ENCODE measurements at places on chromosomes 6 and 20.

- no peak for DNase-seq
Measured at GRCh38 chr6:6968357-6968730, 139.4 kb upstream of the RREB1 start.

GRCh38 chr6:44856479-44856878 lies 469.0 kb downstream of the CDC5L start:
- DNase-seq = no peak

DNA sequence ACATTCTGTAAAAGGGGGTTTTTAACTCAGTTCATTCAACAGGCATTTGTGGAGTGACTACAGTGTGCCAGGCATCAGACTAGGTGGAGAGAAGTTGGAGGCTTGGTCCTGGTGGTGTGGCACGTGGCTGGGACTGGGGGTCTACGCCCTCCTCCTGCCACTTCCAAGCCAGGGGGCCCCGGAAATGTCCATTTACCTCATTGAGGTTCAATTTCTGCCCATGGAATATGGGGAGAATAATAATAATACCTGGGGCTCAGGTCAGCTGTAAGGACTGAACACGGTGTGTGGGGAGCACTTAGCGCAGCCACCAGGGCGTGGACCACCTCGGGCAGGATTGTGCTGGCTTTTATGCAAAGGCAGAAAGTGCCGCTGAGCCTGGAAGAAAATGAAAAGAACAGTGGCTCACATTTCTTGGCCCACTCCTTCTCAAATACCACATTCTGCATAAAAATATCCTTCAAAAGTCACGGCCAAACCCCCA lies 229.4 kb downstream of the ANKRD60 start:
- no peak for DNase-seq

- DNase-seq = no peak
Measured at GRCh38 chr6:168927026-168927425, 326.6 kb downstream of the THBS2 start.

GRCh38 chr6:53811082-53811481 lies 16.3 kb downstream of the LRRC1 start:
- DNase-seq = no peak

DNA sequence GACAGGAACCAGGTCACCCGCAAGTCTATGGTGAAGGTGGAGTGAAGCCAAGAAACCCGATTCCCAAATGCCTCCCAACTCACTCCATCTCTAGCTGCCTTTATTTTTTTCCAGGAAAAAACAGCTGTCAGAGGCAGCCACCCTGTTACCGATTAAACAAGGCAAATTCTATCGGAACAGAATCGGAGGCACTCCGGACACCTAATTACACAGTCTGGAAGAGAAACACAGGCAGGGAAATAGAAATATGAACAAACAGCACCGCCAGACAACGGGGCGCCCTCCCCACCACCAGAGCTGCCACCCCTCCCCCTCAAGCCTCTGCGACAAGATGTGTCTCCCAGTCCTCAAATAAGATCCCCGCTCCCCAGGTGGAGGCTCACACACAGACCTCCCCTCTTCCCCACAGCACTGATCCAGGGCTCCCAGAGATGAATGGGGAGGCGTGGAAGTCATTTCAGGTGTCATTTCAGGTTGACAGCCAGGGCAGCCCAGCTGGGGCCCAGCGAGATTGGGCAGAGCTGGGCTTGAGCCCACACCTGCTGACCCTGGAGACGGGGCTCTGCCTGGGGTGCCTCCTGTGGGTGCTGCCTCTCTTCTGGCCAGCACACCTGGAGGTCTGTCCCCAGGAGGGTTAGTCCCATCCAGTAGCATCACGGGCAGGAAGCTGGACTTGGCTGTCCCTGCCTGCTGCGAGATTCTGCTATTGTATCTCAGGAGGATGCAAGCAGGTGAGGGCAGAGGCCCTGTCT lies 19.8 kb upstream of the VSTM2L start:
- DNase-seq = no peak

- no peak for DNase-seq
Measured at GRCh38 chr6:50272611-50273010, 222.9 kb upstream of the DEFB112 start.

- no peak for DNase-seq
Measured at GRCh38 chr6:139289233-139289632, 2.6 kb downstream of the TXLNB start.

DNA sequence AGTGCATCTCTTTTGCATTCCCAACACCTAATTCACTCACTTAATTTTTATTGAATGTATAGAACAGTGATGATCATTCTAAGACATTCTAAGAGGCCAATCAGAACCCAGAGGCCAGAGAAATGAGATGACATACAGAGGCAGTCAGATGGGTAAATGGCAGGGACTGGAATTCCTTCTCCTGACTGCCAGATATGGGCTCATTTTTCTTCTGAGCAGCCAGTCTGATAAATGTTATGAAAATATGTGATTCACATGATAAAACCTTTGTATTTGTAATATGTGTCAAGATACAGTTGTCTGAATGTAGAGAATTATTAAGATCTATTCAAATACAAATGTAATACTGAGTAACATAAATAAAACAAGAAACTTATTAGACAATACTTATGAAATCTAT lies 277.8 kb downstream of the EPM2A start:
- DNase-seq = no peak

GRCh38 chr6:72651967-72652956 lies 30.4 kb downstream of the KCNQ5 start:
- DNase-seq = no peak

DNA sequence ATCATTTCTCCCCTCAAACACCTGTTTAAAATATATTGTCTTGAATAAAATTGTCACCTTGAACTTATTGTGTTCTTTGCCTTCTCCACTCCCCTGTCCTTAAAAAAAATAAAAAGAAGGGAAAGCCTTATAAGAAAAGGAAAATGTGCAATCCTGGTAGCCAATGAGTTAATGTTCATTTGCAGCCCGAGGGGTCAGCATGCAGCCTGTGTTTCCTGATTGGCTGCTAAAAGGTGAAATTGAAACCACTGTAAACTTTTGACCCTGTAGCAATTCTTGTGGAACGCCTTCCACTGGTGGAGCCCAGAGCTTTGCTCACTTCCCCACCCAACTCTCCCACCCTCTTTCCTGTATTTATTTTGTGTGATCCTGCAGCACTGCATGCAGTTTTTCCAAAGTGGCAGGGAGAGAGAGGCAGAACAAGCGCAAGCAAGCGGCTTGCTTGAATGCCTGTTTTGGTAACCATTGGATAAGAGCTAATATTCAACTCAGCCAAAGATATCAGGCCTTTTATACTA lies 74.9 kb downstream of the NCOA3 start:
- DNase-seq = peak; percentile 74

- no peak for DNase-seq
Measured at GRCh38 chr6:113596387-113597230, 260.5 kb upstream of the MARCKS start.

DNA sequence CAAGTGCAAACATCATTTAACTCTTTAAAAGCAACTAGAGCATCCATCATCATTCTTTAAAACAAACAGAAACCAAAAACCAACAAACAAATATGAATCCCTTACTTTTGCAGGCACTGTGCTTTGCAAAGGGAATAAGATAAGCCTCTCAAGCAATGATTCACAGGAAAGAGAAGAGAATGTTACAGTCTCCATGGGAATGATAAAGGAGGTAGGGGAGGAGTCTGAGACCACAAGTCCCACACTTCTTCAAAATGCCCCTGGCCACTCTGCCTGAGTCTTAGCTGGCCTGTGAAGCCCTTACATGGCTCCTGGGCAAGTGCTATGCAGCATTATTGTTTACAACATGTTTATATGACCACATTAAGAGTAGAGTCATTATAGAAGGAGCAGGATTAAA lies 257.7 kb upstream of the MARCKS start:
- no peak for DNase-seq

- DNase-seq = no peak
Measured at GRCh38 chr6:81413306-81413705, 339.2 kb downstream of the TENT5A start.

- DNase-seq = no peak
Measured at GRCh38 chr6:151881231-151881630, 73.7 kb downstream of the ESR1 start.

DNA sequence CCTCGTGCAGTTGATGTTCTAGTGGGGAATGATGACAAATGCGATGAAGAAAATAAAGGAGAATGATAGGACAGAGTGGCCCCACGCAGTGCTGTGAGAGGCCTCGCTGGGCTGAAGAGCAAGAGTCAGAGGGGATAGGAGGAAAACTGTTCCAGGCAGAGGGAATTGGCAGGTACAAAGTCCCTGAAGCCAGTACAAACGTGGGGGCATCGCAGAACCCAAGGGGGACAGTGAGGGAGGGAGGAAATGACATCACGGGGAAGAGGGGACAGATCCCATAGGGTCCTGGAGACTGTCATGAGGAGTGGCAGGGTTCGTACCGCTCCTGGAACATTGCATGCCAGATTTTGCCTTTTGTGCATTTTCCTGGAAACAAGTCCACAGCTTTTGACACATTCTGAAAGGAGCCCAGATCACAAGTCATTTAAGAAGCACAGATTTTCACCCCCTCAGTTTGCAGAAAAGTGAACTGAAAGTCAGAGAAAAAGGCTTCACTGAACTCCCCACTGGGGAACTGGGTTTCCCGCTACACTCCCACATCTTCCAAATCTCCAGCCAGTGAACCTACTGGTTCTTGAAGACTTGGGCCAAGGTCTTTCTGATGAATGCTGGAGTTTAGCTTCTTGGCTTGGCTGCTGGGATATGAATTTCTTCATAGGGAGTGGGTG lies 77.0 kb downstream of the SULF2 start:
- DNase-seq = no peak

DNA sequence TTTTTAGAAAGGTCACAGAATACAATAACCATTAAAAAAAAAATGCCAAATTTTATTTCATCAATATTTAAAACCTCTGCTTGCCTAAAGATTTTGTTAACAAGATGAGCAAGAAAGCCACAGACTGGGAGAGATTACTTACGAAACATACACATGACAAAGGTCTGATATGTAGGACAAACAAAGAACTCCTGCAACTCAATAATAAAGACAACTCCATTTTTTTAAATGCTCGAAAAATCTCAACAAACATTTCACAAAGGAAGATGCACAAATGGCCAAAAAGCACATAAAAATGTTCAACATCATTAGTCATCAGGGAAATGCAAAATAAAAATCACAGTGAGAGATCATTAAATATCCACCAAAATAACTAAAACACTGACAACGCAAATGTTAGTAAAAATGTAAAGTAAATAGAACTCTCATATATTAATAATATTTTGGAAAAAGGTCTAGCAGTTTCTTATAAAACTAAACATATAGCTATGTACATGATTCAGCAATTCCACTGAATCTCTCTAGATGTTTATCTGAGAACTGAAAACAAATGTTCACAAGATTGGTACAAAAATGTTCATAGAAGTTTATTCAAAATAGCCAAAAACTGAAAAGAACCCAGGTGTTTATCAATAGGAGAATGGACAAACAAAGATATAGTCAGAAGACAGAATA lies 10.3 kb downstream of the STK38 start:
- DNase-seq = no peak

DNA sequence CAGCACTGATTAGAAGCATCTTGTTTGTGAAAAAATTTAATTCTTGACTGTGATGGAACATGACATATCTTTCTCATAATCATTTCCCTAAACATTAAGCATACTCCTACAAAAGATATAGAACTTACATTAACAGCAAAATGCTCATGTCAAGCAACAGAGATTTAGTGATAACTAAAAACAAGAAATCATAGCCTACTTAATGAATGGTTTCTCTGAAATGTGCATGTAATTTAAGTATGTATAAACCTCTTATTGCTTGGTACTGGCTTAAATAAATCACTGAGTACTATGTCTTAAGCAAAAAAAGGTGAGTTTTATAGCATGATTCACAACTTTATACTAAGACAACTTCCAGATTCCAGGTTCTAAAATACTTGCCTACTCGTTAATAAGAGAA lies 9.3 kb downstream of the ROMO1 start:
- DNase-seq = no peak
